ENCODE measurements at places on chromosomes 4 and X.

GRCh38 chr4:38145033-38145678 is 185.0 kb downstream of the PTTG2 start:
- peaks cover 3% of the 10 kb centered on the region for H3K36me3 ChIP-seq
- DNase-seq = no peak
- peaks cover 5% of the 10 kb centered on the region for H3K27me3 ChIP-seq
- no peak overlapping the region for H3K27ac ChIP-seq

GRCh38 chr4:90580326-90580725 is 453.1 kb downstream of the CCSER1 start:
- H3K27me3 ChIP-seq = no peaks in the 10 kb centered on the region
- H3K36me3 ChIP-seq = no peaks in the 10 kb centered on the region
- no peaks in the 10 kb centered on the region for H3K4me1 ChIP-seq

DNA sequence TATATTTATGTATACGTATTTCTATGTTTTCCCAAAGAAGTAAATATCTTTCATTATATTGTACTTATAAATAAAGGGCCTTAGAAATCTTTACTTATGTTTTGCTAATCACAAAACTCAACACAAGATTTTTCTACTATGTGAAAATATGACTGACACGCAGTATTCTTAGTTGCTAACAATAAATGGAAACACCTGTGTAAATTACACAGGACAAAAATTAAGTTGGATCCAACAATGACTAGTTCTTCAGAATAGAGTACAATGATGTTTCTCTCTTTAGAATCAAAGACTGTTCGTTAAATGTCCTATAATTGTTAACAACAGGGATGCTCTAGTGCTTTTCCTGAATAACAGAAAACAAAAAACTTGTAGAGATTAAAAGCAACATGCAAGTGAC is 96.1 kb downstream of the PPP3CA start:
- H3K36me3 ChIP-seq = no peaks in the 10 kb centered on the region
- H3K4me1 ChIP-seq = no peaks in the 10 kb centered on the region
- no peak for DNase-seq
- H3K27me3 ChIP-seq = no peaks in the 10 kb centered on the region
- H3K4me3 ChIP-seq = no peak overlapping the region

DNA sequence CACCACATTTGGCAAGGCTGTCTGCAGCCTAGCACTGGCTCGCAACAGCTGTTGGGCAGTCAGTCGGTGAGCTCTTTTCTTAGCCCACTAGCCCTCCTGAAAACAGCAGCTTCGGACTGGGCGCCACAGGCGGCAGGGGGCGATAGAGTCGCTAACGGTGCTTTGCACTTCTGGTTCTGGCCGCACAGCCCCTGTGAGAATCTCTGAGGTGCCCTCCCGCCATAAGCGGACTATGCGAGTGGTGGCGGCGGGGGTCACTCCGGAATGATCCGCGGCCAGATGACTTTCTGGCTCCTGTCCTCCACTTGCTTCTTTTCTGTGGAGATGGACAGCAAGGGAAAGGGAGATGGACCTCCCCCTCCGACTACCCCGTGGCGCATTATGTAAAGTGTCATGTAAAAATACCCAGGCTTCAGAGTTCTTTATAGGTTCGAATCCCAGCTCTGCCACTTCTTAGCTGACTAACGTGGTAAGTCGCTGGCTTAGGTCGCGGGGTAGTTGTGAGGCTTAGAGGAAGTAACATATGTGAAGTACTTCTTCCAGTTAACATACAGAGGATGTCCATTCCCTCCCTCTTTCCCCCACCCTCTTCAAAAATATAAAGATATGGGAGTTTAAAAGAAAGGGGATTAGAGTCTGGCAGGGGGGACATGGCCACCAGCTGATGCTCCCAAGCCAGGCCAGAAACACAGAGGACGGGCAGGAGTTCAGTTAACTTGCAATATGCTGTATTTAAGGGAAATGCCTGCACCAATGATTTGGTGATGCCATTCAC is 11.0 kb downstream of the ARHGAP36 start:
- DNase-seq = peak; percentile 20
- H3K36me3 ChIP-seq = no peaks in the 10 kb centered on the region
- peaks cover 40% of the 10 kb centered on the region for H3K27me3 ChIP-seq
- H3K4me3 ChIP-seq = no peak overlapping the region
- H3K4me1 ChIP-seq = no peaks in the 10 kb centered on the region
- no peak overlapping the region for H3K27ac ChIP-seq

GRCh38 chr4:124178449-124179021 is 534.0 kb downstream of the ANKRD50 start:
- H3K4me3 ChIP-seq = no peak overlapping the region
- no peaks in the 10 kb centered on the region for H3K27me3 ChIP-seq
- H3K4me1 ChIP-seq = no peaks in the 10 kb centered on the region
- H3K36me3 ChIP-seq = no peaks in the 10 kb centered on the region
- no peak overlapping the region for H3K27ac ChIP-seq

DNA sequence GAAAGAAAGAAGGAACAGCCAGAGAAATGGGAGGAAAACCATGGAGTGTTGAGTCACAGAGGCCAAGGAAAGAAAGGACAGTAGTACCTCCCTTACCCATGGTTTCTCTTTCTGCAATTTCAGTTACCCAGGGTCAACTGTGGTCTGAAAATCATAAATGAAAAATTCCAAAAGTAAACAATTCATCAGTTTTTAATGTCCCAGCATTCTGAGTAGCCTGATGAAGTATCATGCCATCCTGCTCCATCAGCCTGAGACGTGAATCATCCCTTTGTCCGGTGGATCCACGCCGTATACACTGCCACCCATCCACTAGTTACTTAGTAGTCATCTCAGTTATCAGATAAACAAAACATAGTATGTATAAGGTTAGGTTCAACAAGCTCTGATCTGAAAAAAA is 114.2 kb downstream of the COMMD8 start:
- no peak for DNase-seq
- H3K36me3 ChIP-seq = no peaks in the 10 kb centered on the region
- no peak overlapping the region for H3K27ac ChIP-seq
- peaks cover 3% of the 10 kb centered on the region for H3K27me3 ChIP-seq
- H3K4me3 ChIP-seq = no peak overlapping the region
- H3K4me1 ChIP-seq = no peaks in the 10 kb centered on the region

- no peaks in the 10 kb centered on the region for H3K36me3 ChIP-seq
- no peaks in the 10 kb centered on the region for H3K4me1 ChIP-seq
- DNase-seq = no peak
- no peak overlapping the region for H3K27ac ChIP-seq
- H3K4me3 ChIP-seq = no peak overlapping the region
Measured at GRCh38 chr4:137039370-137039769, 492.9 kb downstream of the PCDH18 start.
